ENCODE measurements at places on chromosomes 11 and 22. TPM values are rescaled to one million over a fixed set of nuclear protein-coding genes. Genes with fewer than 3 reads are reported as not detected.

The PARVG gene
- total RNA-seq: 14.7 TPM

The KCNJ11 gene
- total RNA-seq: 19.7 TPM

The BTBD18 gene
- total RNA-seq: not detected

The KRTAP5-7 gene
- 1.1 TPM for total RNA-seq

The RNH1 gene
- total RNA-seq: 91.3 TPM

The CNIH2 gene
- 63.9 TPM for total RNA-seq

The LIF gene
- 0.28 TPM for total RNA-seq

The TRIM48 gene
- not detected for total RNA-seq

The ABCG4 gene
- 18.4 TPM for total RNA-seq

The OR8A1 gene
- total RNA-seq: not detected

The C11orf86 gene
- total RNA-seq: not detected

The MRGPRX3 gene
- total RNA-seq: 0.30 TPM
